Activated gamma-delta T cell treated with Interleukin-2 at 50 U/mL for 16 hours (primary cell): ENCODE measurements at places on chromosomes 16 and 17.

GRCh38 chr16:53841884-53842283, 137.9 kb downstream of the FTO start:
- no peak for DNase-seq

DNA sequence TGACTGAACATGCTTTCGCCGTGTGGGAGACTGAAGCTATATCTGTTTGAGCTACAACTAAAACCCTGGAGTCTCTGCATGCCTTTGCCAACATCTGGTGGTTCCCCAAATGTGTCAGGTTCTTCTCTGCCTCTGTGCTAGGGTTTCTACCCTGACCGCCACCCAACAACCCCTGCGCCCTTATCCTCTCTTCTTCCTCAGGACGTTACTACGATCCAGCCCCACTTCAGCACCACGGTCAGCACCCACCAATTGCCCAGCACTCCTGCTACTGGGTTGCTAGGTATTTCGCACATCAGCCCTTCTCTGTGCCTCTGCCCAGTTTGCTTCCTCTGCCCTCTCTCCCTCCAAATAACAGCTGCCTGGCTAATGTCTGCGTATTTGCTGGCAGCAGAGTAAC, 106.3 kb upstream of the HSBP1 start:
- DNase-seq: no peak

GRCh38 chr17:21816592-21817567, 124.6 kb downstream of the KCNJ18 start:
- no peak for DNase-seq

GRCh38 chr17:47847341-47848197, 3.4 kb downstream of the SP6 start:
- peak; percentile 29 for DNase-seq

GRCh38 chr17:79109584-79109983, 35.0 kb downstream of the ENGASE start:
- DNase-seq: no peak

DNA sequence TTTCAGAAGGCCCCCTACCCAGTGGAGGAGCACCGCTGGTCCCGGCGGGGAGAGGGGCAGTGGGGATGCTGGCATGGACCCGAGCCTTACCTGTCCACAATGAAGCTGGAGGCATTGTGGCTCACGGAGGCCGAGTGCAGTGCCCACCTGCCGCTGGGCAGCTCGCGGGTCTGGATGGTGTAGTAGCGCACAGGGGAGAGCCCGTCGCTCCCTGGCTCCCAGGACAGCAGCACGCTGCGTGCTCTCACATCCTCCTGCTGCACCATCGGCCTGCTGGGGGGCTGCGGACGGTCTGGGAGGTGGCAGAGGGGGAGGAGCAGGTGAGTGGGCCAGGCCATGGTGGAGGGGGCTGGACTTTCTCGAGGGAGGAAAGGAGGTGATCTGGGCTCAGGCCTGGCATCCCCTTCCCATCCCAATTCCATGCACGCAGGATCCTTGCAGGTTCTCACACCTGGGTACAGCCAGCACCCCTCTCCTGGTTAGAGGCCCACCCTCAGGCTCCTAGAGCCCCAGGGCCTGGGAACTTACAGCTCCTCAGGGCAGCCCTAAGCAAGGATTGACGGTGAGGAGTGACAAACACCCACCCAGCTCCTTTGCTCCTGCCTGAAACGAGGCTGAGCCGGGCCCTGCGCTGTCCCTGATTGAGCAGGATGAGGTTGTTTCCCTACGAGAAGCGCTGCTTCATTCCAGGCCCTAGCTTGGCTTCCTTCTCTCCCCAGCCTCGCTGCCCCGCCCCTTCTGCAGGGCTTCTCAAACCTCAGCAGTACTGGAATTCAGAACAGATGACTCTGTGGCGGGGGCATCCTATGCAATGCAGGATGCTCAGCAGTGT, 76.2 kb upstream of the CDC42EP4 start:
- no peak for DNase-seq

DNA sequence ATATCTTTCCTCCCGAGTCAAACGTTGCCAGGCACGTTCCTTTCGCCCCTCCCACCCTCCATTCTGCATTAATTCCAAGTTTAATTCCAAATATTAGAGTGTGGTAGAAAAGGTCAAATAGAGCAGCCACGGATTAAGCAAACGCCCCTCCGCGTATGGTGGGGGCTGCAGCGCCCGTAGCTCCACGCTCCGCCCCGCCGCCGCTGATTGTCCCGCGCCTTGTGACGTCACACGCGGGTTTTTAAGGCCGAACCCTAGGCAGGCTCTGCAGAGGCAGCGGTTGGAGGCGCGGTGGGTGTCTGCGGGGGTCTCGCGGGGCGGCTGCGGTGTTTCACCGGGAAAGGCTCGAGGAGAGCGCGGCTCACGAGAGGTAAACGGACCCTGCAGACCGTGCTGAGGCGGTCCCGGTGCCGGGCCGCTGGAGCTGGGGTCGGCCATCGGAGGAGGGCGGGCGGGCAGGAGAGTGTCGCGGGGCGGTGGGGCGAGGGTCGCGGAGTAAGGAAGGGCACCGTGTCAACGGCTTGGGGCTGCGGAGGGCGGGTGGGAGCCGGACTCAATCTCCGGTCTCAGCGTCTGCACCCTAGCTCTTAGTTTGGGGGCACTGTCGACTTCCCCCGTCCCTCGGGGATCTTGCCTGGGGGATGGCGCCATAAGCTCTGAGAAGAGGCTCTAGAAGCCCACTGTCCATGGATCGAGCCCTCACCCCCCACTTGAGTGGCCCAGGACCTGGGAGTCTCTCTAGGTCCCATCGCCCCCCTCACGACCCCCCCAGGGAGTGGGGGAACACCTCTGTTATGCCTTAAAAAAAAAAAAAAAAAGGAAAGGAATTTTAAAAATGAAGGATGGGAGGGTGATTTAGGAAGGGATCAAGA, at the start of gene ARL4D:
ARL4D (plus strand) TSS at position 270 of the 872 bp plus-strand sequence. CDS start 740 bp downstream, outside the sequence.
- DNase-seq: peak; percentile 78

GRCh38 chr17:4843321-4844000, 10.3 kb downstream of the MINK1 start:
- no peak for DNase-seq

DNA sequence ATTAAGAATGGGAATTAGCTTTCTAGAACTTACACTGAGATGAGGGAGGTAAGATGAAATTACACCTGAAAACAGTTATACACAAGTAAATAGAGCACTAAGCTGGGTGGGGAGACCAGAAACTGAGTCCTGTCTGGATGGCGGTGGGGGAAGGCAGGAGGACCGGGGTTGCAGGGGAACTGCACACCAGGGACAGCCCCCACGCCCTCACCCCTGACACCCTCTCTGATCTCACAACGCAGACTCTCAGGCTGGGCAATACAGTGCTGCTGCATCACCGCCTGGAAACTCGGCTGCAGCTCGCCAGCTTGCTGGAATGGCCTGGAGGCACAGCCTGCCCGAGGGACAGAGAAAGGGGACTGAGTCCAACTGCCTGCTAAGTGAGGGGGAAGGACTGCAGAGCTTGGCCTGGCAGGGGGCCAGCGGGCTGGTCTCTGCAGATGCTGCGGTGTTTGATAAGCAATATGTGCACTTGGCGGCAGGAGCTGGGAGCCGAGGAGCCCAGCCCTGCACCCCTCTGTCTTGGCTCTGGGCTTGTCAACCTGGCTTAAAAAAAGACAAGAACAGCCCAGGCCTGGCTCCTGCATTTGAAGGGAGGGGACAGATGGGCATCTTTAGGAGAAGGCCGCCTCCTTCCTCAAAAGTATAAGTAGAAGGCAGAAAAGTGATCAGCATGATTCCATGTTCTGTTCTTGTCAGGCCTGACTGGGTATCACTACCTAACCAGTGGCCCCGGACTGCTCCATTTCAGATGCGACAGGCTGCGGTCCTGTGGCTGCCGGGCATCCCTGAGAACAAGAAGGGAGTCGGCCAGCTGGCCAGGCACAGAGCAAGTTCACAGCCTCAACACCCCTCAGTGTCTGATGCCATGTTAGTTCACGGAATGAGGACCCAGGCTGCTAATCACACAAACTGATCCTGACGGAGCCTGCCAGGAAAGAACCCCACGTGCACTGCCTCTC, 30.2 kb downstream of the SPHK1 start:
- DNase-seq: no peak

- no peak for DNase-seq
Measured at GRCh38 chr17:76427501-76428231, 25.3 kb downstream of the UBE2O start.

DNA sequence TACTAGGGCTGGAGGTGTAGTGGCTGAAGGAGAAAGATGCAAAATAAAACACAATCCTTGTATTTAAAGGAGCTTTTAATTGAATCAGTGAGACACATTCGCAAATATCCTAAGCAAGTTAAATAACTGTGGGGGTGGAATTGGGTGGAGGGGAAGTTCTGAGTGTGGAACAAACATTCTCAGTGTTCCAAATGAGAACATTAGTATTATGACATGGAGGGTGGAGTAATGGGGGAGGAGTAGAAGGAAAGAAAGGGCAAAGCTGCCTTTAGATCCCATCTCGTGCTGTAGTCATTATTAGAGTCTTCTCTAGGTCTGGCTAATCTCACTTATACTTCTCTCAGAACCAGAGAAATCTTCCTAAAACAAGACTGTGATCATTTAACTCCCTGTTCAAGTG, 169.7 kb downstream of the ANKFN1 start:
- no peak for DNase-seq

DNA sequence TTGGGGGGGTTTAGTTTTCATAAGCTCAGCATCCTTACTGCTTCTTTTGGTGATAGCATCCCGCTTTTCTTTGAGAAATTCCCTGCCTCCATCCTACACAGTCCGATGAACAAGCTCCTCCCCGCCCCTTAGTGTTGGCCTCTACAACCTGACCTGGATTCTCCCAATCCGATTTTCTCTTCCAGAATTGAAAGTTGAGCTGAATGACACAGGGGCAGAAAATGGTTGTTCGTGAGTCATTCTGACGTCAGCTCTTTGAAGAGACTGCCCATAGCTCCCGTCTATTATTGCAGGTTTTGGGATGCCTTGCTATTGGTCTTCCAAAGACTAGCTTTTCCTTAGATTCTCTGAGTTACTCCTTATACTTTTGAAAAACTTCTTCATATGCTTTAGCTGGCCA, 279.7 kb downstream of the SLC39A11 start:
- DNase-seq: no peak

DNA sequence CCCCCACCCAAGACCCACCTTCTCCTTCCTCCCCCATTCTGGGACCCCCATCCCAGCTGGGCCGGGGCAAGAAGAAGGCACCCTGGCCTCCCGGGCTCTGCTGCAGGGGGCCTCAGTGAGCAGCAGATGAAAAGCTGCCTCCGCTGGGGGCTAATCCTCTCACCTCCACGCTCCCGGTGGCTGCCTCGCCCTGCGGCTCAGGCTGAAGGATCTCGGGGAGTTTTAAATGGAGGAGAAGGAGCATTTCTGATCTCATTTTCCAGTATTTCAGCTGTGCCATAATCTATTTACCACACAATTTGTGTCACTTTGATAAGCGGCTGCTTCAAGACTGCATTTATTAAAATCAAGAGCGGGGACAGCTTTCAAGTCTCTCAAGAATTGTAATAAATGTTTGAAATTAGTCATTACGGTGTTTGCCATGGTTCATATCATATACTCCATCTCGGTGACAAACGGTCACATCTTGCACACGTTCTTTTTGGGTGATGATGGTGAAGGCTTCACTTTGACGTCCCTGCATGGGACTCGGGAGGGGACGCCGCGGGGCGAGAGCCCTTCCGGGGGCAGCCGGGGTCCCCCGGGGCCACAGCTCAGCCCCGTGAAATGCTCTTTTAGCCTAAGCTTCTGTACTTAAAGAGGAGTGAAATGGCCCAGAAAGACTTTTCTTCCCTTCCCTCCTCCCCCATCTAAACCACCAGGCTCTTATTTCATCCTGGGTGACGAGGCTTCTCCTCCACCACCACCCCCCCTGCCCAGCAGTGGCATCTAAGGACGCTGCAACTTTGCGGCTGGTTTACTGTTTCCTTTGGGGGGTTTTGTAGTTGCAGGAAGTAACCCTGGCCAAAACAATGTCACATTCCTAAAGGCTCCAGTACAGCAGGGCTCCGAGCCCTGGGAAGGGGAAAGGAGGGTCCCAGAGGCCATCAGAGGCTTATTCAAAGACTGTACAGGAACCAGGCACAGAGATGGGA, 313.1 kb upstream of the TNRC6C start:
- DNase-seq: peak; percentile 70

GRCh38 chr16:54493061-54493460, 206.5 kb upstream of the IRX3 start:
- no peak for DNase-seq

DNA sequence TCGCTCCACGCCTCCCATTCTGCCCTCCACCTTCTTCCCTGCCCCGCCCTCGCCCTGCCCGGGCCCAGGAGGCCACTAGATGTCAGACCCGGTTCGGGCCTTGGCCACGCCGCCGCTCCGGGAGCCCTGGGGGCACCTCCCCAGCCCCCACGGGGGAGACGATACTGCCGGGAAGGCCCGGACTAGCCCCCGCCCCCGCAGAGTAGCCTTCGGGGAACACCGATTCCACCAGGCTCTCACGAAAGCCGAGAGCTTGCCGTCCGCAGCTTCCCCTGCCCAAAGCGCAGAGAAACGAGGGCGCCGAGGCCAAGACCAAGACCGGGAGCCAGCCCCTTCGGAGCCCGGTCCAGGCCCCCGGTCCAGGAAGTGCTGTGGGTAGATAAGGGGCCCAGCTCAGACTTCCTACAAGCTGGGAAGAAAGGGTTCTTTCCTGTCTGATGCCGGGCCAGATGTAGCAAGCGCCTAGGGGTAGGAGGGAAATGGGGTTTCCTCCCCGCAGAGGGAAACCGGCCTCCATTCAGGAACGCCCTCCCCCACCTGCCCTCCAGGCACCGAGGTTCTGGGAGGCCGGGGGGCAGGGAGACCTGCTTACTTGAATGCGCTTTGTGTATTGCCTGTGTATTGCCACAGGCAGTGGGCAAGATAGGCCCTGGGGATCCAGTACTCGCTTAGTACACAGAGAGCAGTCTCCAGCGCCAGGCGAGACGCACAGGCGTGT, 806 bp upstream of the CYB561 start:
- DNase-seq: peak; percentile 35

- no peak for DNase-seq
Measured at GRCh38 chr16:80583466-80583865, 42.7 kb downstream of the DYNLRB2 start.

- no peak for DNase-seq
Measured at GRCh38 chr17:76550712-76551615, 11.1 kb downstream of the PRCD start.

DNA sequence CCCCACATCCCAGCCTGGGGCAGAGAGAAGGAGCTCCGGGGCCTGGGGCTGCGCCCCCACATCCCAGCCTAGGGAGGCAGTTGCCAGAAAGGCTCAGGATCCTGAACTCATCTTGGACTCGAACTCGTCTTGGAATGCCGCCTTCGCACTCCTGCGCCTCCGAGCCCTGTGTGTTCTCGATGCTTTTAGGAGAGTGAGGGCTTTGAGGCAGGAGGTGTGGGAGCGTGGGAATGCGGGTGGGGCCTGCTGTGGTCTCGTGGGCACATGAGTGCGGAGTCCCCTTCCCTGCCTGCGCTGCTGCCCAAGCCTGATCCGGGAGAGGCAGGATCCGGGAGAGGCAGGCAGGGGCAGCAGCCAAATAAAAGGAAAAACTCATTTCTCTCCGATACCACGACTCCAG, 1.2 kb downstream of the BHLHA9 start:
- no peak for DNase-seq

GRCh38 chr16:69798466-69798865, 36.3 kb downstream of the WWP2 start:
- DNase-seq: no peak
